Stimulated activated CD8-positive, alpha-beta memory T cell treated with anti-CD3 and anti-CD28 coated beads, Interleukin-7, amount 100 ng/mL, for 1 hour (primary cell): ENCODE measurements at places on chromosomes 6 and 20.

DNA sequence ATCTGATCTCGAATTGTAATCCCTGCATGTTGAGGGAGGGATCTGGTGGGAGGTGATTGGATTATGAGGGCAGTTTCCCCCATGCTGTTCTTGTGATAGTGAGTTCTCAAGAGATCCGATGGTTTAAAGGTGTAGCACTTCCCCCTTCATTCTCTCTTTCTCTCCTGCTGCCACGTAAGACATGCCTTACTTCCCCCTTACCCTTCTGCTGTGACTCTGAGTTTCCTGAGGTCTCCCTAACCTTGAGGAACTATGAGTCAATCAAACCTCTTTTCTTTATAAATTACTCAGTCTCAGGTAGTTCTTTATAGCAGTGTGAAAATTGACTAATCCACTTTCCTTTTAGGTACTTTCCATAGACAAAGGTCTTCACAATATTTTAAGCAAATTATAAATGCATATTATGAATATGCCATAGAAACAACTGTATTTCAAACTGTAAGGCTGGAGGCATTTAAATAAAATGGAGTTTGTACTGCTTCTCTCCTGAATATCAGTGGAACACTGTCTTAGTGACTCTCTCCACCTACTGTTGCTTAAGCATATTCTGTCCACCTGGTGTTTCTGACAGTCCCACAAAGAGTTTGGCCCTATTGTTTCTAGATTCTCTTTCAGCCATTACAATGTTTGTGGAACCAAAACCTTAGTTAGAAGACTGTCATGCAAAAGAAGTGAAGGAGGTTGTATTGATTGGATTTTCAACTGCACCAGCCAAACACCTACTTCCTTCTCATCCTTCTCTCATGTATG, 24.3 kb upstream of the IL17A start:
- DNase-seq: no peak

- no peak for DNase-seq
These were observed 494.7 kb upstream of the MAP3K7 start for GRCh38 chr6:91081452-91082067.

DNA sequence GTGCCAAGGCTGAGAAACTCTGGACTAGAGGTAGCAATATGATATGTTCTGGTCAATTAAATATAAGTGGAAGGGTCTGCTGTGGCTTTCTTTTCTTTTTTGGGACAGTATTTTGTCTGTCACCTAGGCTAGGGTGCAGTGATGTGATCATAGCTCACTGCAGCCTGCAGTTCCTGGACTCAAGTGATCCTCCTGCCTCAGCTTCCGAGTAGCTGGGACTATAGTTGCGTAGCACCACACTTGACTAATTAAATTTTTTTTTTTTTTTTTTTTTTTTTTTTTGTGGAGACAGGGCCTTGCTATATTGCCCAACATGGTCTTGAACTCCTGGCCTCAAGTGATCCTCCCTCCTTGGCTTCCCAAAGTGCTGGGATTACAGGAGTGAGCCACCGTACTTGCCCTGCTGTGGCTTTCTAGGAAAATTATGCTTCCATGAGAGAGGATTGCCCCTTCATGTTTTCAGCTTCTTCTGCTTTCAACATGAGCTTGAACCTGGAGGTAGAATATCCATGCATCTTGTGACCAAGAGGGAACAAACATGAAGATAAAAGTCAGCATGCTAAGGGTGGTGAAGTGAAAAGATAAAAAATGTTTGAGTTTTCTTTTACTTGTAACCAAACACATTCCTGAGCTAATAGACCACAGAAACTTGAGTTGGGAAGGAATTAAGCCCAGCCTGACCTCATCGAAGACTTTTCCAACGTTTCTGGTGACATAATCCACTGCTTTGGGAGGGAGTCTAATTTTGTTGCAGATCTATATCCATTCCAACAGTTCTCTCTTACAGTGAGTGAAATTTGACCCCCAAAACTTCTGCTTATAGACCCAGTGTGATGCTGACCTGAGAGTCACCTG, 75.1 kb downstream of the CARMIL1 start:
- DNase-seq: no peak

- DNase-seq: no peak
These were observed 67.2 kb downstream of the B4GALT5 start for GRCh38 chr20:49646528-49646927.

- DNase-seq: no peak
These were observed 211.3 kb downstream of the ARID1B start for GRCh38 chr6:156988276-156989158.

- DNase-seq: no peak
These were observed 1.5 kb upstream of the SRMS start for GRCh38 chr20:63549019-63549418.

GRCh38 chr20:61185841-61186601, 66.0 kb upstream of the CDH4 start:
- no peak for DNase-seq

- no peak for DNase-seq
These were observed 96.3 kb upstream of the GCM1 start for GRCh38 chr6:53244958-53245357.

- DNase-seq: no peak
These were observed 477.2 kb upstream of the SULF2 start for GRCh38 chr20:48262466-48262865.

- no peak for DNase-seq
These were observed 2.2 kb upstream of the PCK1 start for GRCh38 chr20:57558614-57559288.

GRCh38 chr6:16397623-16398022, 159.2 kb downstream of the GMPR start:
- DNase-seq: no peak

- DNase-seq: no peak
These were observed 157.8 kb downstream of the SCML4 start for GRCh38 chr6:107666084-107666980.

DNA sequence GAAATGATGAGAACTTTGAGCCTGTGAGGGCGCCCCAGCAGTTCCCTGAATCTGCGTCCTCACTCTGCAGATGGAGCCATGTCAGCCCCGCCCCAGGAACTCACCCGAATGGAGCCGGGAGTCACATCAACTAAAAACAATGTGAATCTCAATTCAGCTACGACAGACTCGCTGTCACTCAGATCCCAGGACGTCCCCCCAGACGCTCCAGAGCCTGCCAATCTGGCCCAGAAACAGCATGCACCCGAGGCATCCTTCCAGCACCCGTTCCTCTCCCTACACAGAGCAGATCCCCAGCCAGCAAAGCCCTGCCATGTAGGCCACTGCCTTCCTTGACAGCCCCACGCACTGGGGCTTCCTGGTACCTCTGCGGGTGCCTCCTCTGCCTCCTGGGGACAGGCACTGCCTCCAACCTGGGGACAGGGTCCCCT, 248.0 kb downstream of the TTLL2 start:
- DNase-seq: no peak

- DNase-seq: no peak
These were observed 135.5 kb downstream of the ISM1 start for GRCh38 chr20:13356591-13356990.
